ENCODE measurements at places on chromosomes 1 and 21. TPM values are rescaled to one million over a fixed set of nuclear protein-coding genes. Genes with fewer than 3 reads are reported as not detected.

DNA sequence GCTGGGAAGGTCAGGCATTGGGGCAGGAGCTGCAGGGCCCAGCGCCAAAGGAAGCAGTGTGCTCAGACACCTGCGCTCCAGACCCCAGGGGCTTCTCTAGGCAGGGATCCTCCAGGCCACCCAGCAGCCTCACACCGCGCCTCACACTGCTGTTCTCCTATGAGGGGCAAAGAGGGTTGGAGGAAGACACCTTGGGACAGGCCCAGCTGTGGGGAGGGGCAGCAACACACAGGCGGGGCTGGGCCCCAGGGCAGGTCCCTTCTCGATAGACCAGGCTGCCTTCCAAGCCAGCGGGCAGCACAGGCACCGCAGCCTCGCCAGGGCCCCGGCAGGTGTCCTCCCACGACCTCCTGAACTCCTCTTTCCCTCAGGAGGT, 20.7 kb upstream of the PRSS38 start:
- H3K27ac ChIP-seq: no peak overlapping the region
- no peak for DNase-seq
- H3K4me3 ChIP-seq: no peak overlapping the region
- no peaks in the 10 kb centered on the region for H3K27me3 ChIP-seq

Gene CFHR2
- not detected for total RNA-seq

- H3K27ac ChIP-seq: no peak overlapping the region
- H3K36me3 ChIP-seq: no peaks in the 10 kb centered on the region
Measured at GRCh38 chr1:212433577-212434462, 1.1 kb downstream of the NENF start.

Gene CCDC17
- total RNA-seq: 7.7 TPM

DNA sequence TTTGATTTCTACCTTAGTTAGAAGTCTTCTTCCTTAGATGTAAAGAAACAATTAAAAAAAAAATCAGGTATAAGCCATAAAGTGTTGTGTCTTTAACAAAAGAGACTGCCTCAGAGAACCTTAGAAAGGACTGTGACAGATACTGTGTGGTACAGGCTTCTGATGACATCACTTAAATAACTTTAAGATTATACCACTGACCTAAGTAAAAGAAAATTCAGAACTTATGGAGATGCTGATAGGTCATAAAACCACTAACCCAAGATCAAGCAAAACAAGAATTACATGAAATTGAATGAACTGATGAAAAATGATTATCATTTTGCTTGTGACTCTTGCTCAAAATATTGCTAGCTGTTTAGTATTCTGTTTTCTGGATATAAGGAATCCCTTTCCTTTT, 220.8 kb downstream of the NRIP1 start:
- no peaks in the 10 kb centered on the region for H3K4me1 ChIP-seq
- H3K4me3 ChIP-seq: no peak overlapping the region
- no peak overlapping the region for H3K27ac ChIP-seq
- H3K27me3 ChIP-seq: no peaks in the 10 kb centered on the region
- H3K36me3 ChIP-seq: no peaks in the 10 kb centered on the region

GRCh38 chr1:204081791-204082513, 9.0 kb downstream of the SOX13 start:
- no peaks in the 10 kb centered on the region for H3K4me1 ChIP-seq
- H3K27me3 ChIP-seq: peaks cover 22% of the 10 kb centered on the region
- no peaks in the 10 kb centered on the region for H3K36me3 ChIP-seq

Gene ZNF593OS
- not detected for total RNA-seq

- no peak overlapping the region for H3K4me3 ChIP-seq
- no peak overlapping the region for H3K27ac ChIP-seq
- H3K36me3 ChIP-seq: no peaks in the 10 kb centered on the region
- no peaks in the 10 kb centered on the region for H3K27me3 ChIP-seq
- no peaks in the 10 kb centered on the region for H3K4me1 ChIP-seq
Measured at GRCh38 chr1:218090459-218090858, 194.6 kb upstream of the RRP15 start.

- no peak overlapping the region for H3K27ac ChIP-seq
- H3K4me1 ChIP-seq: no peaks in the 10 kb centered on the region
- DNase-seq: no peak
- H3K4me3 ChIP-seq: no peak overlapping the region
Measured at GRCh38 chr1:37726751-37727585, 34.7 kb downstream of the CDCA8 start.

DNA sequence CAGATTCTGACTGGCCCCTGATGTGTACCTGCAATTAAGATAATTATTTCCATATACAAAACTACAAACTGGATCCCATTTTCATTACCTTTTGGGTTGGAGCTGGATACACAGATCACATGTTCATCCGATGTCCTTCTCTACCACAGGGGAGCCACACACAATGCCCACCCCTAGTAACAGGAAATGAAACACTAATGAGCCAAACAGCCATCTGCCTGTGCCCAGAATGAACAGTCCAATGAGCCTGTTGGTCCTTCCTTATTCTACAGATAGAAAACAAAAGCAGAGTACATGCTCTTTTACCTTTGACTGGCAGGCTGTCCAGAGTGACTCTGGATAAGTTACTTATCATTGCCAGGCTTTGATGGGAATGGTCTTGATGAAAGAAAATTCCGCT, 68.6 kb downstream of the SIPA1L2 start:
- peaks cover 3% of the 10 kb centered on the region for H3K4me1 ChIP-seq
- no peaks in the 10 kb centered on the region for H3K27me3 ChIP-seq
- no peak overlapping the region for H3K4me3 ChIP-seq
- no peak for DNase-seq

Gene SELENBP1
- total RNA-seq: not detected

GRCh38 chr1:46425726-46426125, 31.6 kb downstream of the FAAH start:
- H3K27ac ChIP-seq: no peak overlapping the region
- DNase-seq: no peak
- peaks cover 54% of the 10 kb centered on the region for H3K27me3 ChIP-seq
- H3K4me1 ChIP-seq: no peaks in the 10 kb centered on the region

DNA sequence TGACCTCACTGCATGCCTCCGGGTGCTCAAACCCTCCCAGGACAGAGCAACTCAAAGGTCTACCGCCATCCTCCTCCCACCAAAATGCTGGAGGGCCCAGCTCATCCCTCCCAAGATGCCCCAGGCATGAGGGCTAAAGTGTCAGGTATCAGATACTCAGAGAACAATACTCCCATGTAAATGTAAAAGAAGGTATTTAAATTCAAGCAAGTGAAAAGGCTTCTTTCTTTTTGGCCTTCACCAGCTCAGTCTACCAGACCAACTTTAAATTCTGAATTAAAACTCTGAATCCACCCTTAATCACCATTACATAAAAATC, 3.0 kb downstream of the PARP1 start:
- H3K4me1 ChIP-seq: peaks cover 55% of the 10 kb centered on the region
- peaks cover 5% of the 10 kb centered on the region for H3K36me3 ChIP-seq
- H3K27ac ChIP-seq: no peak overlapping the region
- DNase-seq: no peak
- no peak overlapping the region for H3K4me3 ChIP-seq
- no peaks in the 10 kb centered on the region for H3K27me3 ChIP-seq

GRCh38 chr1:201898992-201899391, 10.3 kb downstream of the SHISA4 start:
- no peak overlapping the region for H3K27ac ChIP-seq
- no peak for DNase-seq
- H3K4me3 ChIP-seq: no peak overlapping the region
- no peaks in the 10 kb centered on the region for H3K36me3 ChIP-seq
- no peaks in the 10 kb centered on the region for H3K27me3 ChIP-seq

DNA sequence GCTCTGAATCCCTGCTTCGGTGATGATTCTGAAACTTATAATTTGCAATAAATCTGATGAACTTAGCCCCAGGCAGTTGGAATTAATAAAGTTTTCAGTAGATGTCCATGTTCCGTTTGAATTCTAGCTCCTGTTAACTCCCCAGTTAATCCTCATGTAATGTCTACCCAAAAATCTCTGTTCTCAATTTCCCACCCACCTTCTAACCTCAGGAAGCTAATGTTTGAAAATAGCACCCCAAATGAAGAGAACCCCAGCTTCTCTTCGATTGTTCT, 3.6 kb downstream of the MYOG start:
- DNase-seq: no peak
- no peaks in the 10 kb centered on the region for H3K4me1 ChIP-seq
- no peak overlapping the region for H3K27ac ChIP-seq
- H3K4me3 ChIP-seq: no peak overlapping the region
- no peaks in the 10 kb centered on the region for H3K27me3 ChIP-seq
